Vagina (tissue), 2 donors: ENCODE measurements at places on chromosomes 7 and 10.

DNA sequence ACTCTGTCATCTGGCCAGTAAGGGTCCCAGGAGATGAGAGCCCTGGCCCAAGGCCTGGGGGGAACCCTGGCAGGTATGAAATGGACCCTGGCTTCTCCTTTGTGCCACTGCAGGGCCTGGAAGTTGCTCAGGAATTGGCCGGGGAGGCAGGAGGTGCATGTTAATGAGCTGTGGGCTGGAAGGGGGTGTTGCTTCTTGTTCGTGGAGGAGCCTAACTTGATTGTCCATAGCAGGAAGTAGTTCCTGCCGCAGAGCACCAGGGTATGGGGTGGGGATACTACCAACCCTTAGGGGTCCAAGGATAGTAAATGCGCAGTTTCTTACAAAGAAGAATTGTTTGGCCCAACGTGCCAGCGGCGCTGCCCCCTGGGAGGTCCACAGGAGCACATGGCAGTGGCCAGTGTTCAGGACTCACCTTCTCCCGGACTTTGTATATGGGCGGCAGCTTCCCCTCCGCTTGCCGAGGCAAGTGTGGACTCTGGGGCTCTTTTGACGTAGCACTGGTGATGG, 21.5 kb downstream of the TEX36 start:
- H3K36me3 ChIP-seq: no peaks in the 10 kb centered on the region
- H3K27ac ChIP-seq: no peak overlapping the region
- H3K27me3 ChIP-seq: no peaks in the 10 kb centered on the region
- no peak for DNase-seq
- peaks cover 6% of the 10 kb centered on the region for H3K4me1 ChIP-seq

- H3K4me3 ChIP-seq: no peak overlapping the region
- no peak overlapping the region for H3K27ac ChIP-seq
- H3K4me1 ChIP-seq: peaks cover 9% of the 10 kb centered on the region
- H3K36me3 ChIP-seq: no peaks in the 10 kb centered on the region
- no peak for DNase-seq
- no peaks in the 10 kb centered on the region for H3K27me3 ChIP-seq
Measured at GRCh38 chr7:41107938-41108448, 594.9 kb downstream of the INHBA start.

DNA sequence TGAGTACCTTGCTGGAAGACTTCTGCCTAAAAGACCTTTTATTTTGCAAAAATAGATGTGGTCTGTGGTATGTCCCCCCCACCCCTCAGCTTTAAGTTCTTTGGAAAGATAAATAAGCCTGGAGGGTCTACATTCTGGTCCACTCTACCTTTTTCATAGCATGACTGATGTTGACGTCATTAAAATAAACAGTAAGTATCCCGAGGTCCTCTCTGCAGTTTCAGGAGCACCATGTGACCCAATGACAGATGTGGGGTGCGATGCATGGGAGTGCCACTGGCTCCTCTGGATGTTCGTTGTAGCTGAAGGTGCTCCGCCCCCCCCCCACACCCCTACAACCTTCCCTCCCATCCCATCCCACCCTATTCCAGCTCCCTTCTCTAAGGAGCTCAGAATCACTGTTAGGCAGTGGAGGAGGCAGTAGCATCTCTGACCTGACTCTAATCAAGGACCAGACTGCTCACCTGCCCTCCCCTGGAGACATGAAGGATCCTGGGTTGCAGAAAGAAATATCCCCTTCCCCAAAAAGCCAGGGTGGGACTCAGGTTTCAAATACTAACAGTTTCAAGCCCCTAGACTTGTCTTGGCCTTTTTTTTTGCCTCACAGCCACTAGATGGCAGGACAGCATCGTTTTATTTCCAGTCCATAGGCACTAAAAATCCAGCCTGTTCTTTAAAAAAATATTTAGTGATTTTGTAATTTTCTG, 25.1 kb downstream of the CASP7 start:
- H3K27me3 ChIP-seq: no peaks in the 10 kb centered on the region
- no peak overlapping the region for H3K4me3 ChIP-seq
- H3K27ac ChIP-seq: no peak overlapping the region
- DNase-seq: no peak
- H3K36me3 ChIP-seq: no peaks in the 10 kb centered on the region

- no peaks in the 10 kb centered on the region for H3K36me3 ChIP-seq
- H3K4me1 ChIP-seq: peaks cover 11% of the 10 kb centered on the region
- H3K27me3 ChIP-seq: no peaks in the 10 kb centered on the region
- H3K4me3 ChIP-seq: no peak overlapping the region
Measured at GRCh38 chr10:76049581-76050290, 618.3 kb downstream of the LRMDA start.
